Fibroblast of skin of back (primary cell): ENCODE measurements at places on chromosomes 2 and 18.

GRCh38 chr2:15040429-15041084, 408.0 kb downstream of the LRATD1 start:
- DNase-seq: no peak

DNA sequence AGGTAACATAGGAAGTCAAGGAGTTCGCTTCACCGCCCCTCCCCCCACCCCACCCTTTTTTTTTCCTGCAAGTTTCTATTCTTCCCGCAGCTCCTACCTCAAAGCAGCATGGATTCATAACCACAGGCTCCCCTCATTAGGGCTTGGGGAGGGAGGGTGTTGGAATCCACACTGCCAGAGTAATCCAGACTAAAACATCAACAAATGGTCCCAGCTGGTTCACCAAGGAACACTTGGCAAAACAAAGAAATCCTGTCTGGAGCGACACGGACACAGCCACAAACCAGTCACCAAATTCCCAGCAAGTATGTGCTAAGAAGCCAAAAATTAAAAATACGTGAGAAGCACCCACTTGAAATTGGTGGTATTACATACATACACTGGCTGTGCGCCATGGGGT, 106.9 kb upstream of the PPP1CB start:
- DNase-seq: peak; percentile 86

DNA sequence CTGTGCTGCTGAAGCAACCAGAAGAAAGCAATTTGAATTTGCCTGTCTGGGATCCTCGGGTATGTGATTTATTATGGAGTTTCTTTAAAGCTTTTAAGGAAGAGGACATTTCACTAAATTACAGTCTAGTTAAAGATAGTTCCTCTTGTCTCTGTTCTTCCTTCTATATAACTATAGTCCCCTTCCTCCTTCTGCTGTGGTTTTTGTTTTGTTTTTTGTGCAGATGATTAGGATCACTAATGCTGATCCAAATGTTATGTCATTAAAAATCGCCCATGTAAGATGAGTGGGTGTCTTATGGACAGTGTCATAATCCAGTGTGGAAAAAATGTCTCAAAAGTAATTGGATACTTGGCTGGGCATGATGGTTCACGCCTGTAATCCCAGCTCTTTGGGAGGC, 24.7 kb downstream of the PAPOLG start:
- DNase-seq: no peak

- DNase-seq: no peak
These were observed 114.0 kb downstream of the FAM210A start for GRCh38 chr18:13612196-13612997.

- DNase-seq: no peak
These were observed 128.0 kb downstream of the GPD2 start for GRCh38 chr2:156563994-156564753.

DNA sequence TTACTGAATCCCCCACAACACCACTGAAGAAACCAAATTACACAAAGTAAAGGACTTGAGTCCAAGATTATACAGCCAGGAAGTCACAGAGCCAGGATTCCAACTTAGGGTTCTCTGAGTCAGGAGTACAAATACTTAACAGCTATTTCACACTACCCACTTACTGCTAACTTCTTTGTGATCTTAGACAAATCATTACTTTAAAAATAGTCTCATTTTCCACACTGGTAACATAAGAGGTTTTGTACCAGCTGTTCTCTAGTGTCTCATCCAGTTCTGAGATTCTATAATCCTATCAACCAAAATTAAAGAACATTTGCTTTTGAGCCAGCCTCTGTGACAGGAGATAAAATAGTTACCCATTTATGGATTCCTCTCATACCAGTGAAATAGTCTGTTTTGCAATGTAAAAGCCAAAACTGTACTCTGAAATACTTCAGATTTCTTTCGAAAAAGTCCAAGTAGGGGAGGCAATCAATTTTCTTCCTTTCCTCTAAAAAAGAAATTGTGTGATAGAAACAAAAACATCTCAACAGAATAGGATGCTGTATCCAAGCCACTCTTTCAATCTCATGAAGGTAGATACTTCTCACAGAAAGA, 157.6 kb downstream of the LRATD1 start:
- DNase-seq: no peak

DNA sequence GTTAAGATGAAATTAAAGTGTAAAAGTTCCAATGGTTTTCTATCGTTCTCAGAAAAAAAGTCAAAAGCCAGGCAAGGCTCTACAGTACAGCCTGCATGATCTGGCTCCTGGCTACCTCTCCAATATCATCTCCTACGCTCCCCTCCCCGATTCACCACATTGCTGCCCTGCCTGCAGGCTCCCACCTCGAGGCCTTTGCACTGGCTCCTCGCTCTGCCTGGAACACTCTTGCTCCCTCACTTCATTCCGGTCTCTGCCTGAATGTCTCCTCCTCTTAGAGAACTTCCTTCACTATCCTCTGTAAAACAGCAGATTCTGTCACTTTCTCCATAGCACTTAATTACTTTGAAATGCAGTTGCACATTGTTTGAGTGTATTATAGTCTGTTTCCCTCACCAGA, 72.5 kb downstream of the KLF7 start:
- DNase-seq: no peak

DNA sequence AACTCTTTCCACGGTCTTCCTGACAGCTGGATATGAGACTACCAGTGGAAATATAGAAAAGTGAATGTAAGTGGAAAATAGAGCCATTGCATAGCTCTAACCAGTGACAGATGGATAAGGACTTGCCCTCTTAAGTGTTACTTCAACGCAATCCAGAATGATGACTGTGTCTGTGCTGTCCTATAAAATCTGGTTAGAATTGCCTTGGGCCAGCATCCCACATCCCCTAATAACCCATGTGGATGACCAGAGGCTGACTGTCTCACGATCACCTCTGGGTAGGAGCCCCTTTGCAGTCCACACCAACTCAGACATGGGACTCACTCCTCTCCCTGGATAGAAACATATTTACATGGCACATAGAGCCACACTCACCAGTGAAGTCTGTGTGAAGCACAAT, 186.6 kb downstream of the C1D start:
- DNase-seq: no peak

GRCh38 chr2:25499157-25499556, 157.4 kb upstream of the DNMT3A start:
- no peak for DNase-seq

DNA sequence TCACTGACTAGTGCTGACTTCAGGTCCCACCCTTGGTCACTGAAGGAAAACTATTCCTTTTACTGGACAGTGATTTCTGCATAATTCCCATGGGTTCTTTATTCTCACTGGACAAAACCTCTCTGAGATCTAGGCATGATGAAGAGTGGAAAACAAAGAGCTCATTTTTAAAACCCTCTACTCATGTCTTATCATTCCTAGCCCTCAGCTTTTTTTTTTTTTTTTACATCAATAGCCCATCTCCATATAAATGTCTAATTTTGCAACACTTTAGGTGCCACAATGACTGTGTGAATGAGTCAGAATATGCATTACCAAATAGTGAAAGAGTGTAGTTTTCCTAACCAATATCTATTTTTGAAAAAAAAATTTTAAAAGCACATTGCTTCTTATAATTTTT, 74.8 kb downstream of the TCF4 start:
- no peak for DNase-seq

GRCh38 chr2:55163274-55163721, 68.8 kb downstream of the CLHC1 start:
- peak; percentile 90 for DNase-seq

GRCh38 chr2:172777431-172777830, 41.8 kb downstream of the RAPGEF4 start:
- peak; percentile 38 for DNase-seq

DNA sequence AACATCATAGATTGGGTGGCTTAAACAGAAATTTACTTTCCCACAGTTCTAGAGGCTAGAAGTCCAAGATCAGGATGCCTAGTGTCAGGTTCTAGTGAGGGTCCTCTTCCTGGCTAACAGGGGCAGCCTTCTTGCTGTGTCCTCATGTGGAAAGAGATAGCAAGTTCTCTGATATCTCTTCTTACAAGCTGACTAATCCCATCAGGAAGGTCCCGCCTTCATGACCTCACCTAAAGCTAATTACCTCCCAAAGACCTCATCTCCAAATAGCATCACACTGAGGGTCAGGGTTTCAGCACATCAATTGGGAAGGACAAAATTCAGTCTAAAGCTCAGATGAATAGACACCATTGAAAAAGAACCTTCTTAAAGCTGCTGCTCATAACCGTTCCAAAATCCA, 22.9 kb downstream of the ACVR1 start:
- no peak for DNase-seq

DNA sequence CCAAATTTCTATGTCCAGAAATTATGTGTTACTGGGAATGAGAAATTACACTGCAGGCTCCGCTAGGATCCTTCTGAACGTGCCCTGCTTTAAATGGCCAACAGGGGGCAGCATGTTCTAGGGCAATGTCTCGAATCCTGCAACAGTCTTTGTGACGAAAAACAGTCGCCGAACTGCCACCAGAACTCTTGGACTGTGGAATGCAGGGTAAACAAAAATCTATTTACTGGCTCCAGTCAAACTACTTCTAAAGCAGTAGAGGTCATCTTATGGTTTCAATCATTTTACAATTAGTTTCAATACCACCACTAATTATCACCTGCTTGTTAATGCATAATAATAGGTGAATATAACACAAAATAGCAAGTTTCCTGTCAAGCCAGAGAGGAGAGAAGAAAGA, 9.8 kb upstream of the ZNF397 start:
- peak; percentile 72 for DNase-seq

- DNase-seq: peak; percentile 86
These were observed 68.6 kb downstream of the GALNT3 start for GRCh38 chr2:165725421-165725820.

DNA sequence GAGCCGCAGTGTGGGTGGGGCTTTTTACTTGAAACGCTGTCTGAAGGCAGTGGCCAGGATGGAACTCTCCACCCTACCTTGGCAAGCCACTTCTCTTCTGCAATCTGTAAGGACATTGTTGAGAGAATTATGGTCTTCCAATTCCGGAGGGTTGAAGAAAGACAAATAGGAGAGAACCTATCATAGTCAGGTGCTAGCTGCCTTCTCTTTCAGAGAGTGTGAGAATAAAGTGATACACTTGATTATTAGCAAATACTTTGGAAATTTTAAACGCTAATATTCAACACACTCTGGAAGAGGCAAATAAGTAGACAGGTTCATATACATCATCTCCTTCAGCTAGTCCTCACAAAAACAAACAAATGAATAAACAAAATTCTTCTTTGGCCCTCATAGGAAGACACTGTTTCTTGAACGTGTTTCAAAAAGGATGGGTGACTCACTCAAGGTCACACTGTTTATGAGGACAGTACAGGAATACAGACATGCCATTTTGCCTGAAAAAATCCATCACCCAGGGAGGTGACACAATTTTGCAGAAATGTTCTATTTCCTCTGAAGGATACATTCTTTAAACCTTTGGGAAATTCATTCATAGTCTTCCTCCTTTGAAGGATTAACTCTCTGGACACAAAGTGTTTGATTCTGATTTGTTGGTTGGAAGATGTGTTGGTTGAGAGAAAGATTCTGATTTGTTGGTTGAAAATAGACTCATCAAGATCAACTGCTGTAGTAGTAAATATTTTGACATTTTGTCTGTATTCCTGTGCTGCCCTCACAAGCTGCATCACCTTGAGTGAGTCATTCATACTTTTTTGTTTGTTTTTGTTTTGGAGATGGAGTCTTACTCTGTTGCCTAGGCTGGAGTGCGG, 2.2 kb upstream of the IL1RN start:
- DNase-seq: peak; percentile 37

DNA sequence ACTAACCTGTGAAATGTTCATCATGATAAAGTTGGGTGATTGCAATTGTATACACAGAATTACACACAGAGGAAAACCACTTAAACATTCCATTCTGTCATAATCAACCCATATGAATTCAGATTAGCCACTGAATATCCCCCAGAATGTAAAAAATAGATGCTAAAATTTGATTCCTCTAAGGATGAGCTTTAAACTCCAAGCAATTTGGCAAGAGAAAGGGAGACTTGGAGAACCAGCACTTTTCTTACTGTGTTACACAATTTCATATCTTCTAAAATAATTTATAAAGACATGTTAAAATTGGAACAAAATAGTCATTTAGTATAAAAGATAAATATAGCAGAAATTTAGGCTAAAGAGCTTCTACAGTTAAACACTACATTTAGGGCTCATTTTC, 146.3 kb upstream of the LMAN1 start:
- DNase-seq: peak; percentile 47

DNA sequence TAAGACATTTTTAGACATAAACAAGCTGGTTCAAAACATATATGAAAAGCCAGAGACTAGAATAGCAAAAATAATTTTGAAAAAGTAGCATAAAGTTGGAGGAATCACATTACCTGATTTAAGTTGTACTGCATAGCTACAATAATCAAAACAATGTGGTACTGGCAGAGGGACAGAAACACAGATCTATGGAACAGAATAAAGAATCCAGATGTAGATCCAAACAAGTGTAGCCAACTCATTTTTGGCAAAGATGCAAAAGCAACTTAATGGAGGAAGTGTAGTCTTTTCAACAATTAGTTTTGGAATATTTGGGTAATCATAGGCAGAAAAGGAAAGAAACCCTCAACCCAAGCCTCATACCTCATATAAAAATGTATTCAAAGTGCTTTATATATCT, 278.7 kb upstream of the ZNF521 start:
- no peak for DNase-seq

DNA sequence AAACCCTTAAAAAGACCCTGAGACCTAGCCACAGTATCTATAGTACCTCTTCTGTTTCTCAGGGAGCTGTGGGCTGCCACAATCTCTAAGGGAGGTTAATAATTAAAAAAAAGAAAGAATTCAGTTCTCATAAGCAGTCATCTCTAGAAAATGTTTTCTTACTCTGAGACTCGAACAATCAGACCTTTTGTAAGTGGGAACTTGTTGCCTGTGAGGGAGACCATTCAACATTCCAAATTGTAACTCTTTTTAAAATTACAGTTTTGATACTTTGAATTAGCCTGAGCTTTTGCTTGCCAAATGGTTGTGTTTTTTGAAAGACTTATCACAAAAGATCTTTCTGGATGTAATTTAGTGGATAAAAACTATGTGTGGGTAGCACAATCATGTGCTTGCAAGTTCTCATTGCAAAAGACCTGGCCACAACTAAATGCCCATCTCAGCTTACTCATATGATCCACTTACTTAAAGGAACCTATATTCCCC, 33.3 kb downstream of the IL1R2 start:
- no peak for DNase-seq

DNA sequence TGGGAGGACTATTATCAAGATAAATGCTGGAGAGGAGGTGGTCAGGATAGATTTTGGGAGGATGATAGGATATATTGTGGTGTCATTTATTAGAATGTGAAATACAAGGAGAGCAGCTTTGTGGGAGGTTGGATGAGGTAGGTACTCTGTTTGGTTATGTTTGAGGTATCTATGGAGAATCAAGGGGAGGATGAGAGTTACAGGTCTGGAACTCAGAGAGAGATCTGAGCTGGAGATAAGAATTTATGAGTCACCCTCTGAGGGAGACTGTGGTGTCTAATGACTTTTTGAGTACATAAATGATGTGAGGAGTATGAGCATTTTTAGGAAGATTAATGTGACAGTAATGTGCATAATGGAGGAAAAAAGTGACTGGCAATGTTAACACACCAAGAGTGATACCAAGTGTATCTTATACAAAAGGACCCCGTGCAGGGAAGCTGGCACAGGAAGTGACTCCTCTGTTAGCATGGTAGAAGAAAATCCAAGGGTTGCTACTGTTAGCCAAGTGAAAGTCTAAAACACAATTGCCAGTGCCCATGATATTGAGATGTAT, 48.2 kb downstream of the CRIM1 start:
- DNase-seq: peak; percentile 92
